Effector CD4-positive, alpha-beta T cell (primary cell): ENCODE measurements at places on chromosomes 11 and 22.

- DNase-seq = no peak
These were observed 1.5 kb downstream of the TCIRG1 start for GRCh38 chr11:68040101-68040956.

GRCh38 chr22:19805821-19806212 lies 45.2 kb downstream of the TBX1 start:
- DNase-seq = no peak

DNA sequence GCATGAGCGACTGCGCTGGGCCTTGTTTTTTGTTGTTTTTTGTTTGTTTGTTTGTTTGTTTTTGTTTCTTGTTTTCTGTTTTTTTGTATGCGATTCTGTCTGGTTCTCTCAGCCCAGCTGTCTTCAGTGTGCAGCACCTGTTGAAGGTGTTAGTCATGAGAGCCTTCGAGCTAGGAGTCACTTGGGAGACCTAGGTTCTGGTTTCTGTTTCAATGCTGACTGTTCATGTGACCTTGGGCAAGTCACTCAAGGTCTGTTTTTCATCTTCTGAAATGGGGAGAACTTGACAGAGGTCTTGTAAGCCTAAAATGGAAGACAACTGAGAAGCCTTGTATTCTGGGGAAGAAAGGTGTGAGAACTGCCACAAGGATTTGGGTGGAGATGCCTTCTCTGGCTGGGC lies 1.8 kb downstream of the DCPS start:
- DNase-seq = no peak

DNA sequence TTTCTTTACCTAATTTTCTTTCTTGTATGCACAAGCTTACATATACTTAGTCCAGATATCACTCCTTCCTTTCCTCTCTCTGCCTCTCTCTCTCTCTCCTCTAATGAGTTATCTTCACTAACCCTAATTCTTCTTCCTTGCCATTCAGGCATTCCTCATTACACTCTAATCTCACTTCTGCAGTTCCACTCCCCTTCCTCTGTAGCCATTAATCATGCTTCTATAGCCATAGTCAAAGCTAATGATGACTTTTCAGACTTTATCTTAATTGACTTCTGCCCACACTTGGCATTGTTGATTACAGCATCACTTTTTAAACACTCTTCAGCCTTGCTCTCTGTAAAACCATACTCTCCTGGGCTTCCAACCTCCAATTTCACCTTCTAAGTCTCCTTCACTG lies 35.3 kb upstream of the SC5D start:
- DNase-seq = no peak

GRCh38 chr11:8838248-8838647 lies 72.7 kb upstream of the AKIP1 start:
- no peak for DNase-seq

DNA sequence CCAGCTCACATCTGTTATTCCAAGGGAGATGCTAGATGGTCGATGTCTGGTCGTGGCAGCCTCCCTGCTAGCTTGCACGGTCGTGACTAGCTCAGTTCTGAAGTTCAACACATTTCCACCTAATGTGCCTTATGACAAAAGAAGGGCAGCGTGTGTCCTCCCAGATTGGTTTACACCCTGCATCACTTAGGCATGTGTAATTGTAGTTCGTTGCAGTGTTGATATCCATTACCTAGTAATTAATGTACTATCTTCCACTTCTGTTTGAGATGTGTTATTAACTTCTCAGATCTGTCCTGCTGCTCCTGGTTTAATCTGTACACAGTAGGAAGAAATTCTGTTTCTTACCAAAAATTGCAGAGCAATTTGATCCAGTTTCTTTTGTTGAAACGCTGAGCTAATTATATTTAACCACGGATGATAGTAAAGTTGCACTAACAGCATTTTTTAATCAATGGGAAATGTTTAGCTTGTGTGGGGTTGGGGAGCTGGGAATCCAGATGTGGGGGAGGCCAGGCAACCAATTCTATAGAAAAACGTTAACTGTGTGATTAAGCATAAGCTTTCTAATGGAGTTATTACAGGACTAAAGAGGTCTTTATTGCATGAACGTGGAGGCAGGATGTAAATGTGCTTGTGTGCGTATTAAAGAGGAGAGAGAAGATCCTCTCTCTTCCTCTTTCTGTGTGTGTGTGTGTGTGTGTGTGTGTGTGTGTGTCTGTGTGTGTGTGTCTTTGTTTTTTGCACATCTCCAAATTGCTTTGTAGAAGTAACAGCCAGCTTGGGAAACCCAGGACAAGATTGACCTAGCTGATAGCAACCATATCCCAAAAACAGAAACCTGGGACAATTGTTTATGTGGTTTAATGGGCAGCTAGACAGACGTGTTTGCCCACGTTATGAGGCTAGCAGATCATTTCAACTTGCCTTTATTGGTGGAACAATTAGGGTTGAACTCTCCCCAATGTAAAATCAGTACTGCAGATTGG lies 145.7 kb upstream of the TTC12 start:
- DNase-seq = no peak

- DNase-seq = no peak
These were observed 33.8 kb downstream of the MYEOV start for GRCh38 chr11:69327741-69328191.

GRCh38 chr11:67355023-67355793 lies 1.9 kb upstream of the POLD4 start:
- no peak for DNase-seq

DNA sequence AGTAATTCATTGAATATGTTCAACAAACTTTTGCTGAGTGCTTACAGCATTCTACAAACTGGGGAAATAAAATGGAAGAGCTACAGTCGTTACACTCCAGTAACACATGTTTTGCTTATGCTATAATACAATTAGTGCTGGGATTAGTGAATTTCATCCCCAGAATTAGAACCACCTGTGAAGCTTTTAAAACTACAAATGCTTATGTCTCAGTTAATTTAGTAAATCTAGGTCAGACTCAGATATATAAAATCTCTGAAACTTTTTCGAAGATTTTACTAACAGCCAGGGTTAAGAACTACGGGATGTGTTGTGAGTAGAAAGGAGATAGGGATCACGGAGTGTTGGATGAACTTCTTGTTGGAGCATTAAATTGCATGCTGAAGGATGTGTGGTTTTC lies 33.7 kb upstream of the EED start:
- DNase-seq = no peak

GRCh38 chr11:111966678-111967077 lies 29.5 kb downstream of the DIXDC1 start:
- no peak for DNase-seq

DNA sequence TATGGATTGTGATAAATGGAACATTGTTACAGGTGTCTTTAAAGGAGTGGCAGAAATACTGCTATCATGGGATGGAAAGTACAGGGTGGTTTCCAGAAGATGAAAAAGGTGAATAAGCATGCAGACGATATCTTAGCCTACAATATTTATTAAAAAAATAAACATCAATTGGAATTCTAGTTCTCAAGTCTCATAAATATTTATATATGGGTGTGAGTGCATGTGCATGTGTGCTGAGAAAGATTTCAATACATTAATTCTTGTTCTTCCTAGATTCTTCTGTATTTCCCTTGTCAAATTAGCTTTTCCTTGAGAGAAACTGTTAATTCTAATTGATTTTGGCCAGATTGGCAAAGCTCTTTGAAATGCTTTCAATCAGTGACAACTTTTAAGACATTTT lies 618.2 kb downstream of the METTL15 start:
- no peak for DNase-seq

DNA sequence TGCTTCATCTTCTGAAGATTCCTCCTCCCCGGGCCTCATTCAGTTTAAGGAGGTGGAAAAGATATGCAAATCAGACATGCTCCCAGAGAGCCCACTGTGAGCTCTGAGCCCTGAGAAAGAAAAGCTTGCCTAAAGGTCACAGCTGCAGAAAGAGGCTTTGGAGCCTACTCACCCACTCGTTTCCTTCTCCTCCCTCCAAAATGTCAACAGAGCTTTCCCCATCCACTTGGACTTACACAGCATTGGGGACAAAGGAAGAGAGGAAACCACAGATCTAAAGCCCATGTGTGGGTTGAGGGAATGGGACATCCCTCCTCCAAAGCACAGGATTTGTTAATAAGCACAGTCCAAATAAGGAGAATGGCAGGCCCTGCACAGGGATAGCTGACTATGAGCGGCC lies 158.4 kb downstream of the ETS1 start:
- no peak for DNase-seq

- DNase-seq = no peak
These were observed 34.3 kb downstream of the MRTFA start for GRCh38 chr22:40602231-40602630.

GRCh38 chr11:32224580-32224979 lies 133.7 kb downstream of the RCN1 start:
- DNase-seq = no peak

- no peak for DNase-seq
These were observed 22.5 kb downstream of the PISD start for GRCh38 chr22:31639436-31640039.

GRCh38 chr11:72584939-72585597 lies 89.2 kb downstream of the PDE2A start:
- DNase-seq = no peak

DNA sequence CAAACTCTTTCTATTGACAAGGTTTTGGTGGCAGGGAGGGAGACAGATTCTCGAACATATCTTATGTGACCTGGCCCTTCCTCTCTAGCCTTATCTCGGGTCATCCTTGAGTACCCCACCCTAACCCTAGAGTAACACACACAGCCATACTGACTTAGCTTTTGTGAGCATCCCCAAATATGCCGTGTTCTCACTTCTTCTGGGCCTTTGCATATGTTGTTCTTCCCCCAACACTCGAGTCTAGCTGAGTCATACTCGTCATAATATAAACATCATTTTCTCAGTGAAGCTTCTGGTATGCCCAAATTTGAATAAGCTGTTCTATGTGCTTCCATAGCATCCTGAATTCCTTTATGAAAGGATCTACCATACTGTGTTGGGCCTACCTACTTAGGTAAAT lies 8.0 kb downstream of the TTC17 start:
- no peak for DNase-seq

DNA sequence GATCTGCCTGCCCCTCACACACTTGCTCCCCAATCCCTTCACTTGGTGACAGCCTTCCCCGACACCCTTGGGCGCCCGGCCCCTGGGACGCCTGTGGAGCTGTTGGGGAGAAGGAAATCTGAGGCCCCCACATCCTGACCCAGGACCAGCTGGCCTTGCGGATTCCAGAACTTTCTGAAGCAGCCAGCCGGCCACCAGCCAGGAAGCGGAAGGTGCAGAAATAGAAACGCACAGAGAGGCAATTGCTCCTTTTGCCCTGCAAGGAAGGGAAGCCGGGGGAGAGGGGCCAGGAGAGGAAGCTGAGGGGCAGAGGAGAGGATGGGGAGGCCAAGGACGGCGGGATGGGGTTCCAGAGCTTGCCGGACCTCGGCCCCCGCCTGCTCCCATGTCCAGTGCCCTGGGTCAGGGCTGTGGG lies 66.7 kb upstream of the LINC01488 start:
- DNase-seq = no peak

DNA sequence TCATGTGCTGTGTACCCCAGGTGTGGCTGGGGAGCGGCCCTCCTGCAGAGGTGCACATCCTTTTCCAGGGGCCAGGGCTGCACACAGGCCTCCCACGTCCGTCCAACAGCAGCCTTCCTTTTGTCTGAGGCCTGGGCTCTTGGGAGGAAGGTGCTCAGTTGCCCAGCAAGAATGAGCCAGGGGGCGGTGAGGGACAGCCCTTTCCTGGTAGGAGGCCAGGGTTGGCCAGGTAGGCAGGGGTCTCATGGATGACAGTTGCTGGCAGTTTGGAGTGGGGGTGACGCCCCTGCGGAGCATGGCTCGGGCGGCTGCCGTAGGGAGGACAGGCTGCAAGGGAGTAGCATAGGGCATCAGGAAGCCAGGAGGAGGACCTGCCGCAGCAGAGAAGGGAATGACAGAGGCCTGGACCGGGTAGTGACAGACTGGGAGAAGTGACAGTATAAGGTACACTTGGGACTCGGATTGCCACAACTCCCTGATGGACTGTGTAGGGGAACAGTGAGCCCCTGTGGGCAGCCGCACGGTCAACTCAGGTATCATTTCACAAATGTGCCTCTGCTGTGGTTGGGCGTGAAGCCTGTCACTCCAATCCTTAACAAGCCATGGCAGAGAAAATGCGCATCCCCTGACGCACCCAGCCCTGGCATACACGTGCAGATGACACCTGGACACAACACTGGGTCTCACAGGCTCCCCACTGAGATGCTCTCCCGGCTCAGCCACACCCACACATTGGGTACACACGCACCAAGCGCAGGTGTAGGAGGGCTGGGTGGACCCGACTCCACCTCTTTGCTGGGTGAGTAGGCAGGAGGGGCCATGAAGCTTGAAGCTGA lies 79.7 kb downstream of the DGCR2 start:
- no peak for DNase-seq

DNA sequence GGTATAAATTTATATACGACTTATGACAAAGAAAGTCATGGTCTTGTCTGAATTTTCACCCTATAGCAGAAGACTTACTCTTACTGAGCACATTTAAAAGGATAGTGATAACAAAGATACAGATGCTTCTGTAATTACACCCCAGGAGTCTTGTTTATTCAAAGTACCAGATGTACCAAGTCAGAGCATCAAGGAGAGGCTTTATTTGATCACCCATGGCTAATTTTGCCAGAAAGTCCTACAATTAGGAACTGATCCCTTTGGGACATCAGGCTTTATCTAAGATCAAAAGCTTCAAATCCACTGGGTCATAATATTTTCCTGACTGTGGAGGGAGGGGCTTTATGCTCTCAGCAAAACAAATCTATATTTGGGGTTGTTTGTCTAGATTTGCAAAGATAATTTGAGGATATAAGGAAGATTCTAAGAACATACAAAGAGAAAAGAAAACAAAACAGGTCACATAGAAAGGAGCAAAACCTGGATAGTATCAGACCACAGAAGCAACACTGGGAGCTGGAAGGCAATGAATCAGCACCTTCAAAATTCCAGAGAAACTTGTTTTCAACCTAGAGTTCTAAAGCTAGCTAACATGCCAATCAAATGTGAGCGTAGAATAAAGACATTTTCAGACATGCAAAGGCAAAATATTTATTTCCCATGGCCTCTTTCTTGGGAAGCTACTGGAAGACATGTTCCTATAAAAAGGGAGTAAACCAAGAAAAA lies 124.8 kb upstream of the CSNK2A3 start:
- DNase-seq = no peak

- no peak for DNase-seq
These were observed 3.9 kb upstream of the SMIM35 start for GRCh38 chr11:118090545-118091162.

DNA sequence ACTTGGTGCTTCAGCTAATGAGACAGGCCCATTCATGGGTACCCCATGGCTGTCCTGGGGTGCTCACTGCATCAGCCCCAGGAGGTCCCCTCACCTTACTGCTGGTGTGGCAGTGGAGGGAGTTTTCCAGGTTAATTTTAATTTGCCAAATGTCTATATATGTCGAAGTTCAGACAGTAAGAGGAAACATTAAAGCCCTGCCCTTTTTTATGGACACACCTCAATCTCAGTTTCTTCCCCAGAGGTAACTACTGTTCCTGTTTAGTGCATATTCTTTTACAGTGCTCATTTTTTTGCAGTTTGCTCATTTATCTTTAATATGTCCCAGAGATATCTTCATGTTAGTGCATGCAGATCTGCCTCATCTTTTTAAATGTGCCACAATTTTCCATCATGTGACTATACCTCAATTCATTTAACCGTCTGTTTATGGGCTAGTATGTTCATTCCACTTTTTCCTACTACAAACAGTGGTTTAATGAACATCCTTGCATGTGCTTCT lies 11.6 kb downstream of the PANX1 start:
- no peak for DNase-seq
